Inflammatory macrophage treated with lipopolysaccharide for 4 hours (primary cell): ENCODE measurements at places on chromosomes 4 and X.
A peak's percentile ranks its signal among the peaks of the same experiment; 100 is the strongest.

DNA sequence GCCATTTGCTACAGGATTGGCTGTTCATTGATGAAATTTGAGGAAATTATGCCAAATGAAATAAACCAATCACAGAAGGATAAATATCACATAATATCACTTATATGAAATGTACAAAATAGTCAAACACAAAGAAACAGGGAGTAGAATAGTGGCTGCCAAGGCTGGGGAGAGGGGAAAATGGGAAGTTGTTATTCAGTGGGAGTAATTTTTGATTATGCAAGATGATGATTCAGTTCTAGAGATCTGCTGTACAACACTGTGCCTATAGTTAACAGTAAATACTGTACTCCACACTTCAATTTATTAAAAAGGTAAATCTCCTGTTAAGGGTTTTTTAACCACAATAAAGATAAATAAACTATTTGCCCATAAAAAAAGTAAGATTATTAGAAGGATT is 101.1 kb downstream of the TMA16 start:
- peak; percentile 83 for DNase-seq

DNA sequence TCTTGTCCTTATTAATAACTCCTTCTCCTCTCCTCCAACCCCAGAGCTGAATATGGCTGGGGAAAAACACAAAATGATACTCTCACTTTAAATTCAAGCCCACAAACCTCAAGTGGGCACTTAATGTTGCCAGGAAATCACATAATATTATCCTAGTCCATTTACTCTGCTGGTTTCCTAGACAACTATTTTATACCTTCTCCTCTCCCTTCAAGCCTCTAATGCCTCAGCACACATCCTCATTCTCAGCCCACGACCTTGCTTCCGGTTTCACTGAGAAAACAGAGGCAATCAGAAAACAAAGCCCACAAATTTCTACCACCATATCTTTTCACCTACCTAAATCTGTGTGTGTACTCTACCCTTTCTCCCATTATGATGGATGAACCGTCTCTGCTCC is 12.1 kb upstream of the CLCN5 start:
- peak; percentile 32 for DNase-seq

DNA sequence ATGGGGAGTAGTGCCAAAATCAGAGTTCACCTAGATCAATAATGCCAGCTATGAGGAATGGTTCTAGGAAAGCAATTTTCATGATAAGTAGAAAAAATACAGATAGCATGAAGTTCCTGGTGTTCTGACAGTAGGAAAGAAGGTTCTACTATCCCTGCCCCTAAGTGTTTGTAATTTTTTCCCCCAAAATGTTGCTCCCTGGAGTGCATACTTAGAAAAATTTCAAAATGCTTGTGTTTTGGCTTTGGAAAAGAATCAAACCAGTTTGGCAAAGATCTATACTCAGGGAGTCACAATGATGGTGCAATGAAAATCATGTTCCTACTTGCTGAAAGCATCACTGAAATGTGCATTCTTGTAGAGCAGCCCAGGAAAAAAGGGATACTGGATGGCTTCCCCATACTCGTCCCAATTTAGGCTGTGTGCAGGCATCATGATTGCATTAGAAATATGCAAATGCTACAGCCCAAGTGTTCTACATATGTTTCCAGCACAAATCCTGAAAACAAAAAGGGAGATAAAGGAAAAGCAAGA is 74.7 kb downstream of the LPAR4 start:
- DNase-seq, result no peak

GRCh38 chrX:55867181-55867651 is 149.7 kb downstream of the RRAGB start:
- no peak for DNase-seq

GRCh38 chrX:15686818-15687685 is 22.4 kb upstream of the CLTRN start:
- DNase-seq, result peak; percentile 60

DNA sequence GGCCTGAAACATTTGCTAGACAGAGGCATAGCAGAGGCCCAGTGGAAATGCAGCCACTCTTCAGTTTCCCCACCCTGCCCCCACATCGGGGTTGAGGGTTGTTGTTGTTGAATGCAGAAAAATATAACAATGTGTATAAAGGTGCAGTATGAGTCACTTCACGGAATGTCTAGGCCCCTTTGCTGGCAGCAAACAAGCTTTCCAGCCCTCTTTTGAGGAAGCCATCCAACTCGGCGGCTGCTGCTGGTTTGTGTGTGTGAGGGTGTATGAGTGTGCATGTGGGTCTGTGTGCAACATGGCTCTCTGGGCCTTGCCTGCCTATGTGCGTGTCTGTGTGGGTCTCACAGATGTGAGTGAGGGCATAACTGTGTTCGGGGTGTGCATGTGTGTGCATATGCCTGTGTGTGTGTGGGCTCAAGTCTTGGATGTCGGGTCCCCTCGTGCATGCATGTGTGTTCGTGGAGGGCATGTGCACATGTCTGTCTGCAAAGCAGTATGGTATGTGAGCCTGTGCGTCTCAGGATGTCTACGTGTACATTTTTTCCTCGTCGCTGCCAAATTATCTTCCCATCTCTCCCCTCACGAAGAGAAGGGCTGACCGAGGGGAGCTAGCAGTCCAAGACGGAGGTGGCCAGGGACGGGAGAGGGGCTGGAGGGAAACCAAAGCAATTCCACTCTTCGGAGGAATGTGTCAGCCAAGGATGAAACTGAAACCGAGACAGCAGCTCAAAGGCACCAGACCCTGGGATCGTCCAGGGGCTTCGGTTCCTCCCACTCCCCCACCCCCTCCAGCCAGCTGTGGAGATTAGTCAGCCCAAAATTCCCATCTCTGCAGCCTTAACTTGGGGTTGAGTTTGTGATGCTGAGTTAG is 8.4 kb upstream of the ELF4 start:
- peak; percentile 55 for DNase-seq

DNA sequence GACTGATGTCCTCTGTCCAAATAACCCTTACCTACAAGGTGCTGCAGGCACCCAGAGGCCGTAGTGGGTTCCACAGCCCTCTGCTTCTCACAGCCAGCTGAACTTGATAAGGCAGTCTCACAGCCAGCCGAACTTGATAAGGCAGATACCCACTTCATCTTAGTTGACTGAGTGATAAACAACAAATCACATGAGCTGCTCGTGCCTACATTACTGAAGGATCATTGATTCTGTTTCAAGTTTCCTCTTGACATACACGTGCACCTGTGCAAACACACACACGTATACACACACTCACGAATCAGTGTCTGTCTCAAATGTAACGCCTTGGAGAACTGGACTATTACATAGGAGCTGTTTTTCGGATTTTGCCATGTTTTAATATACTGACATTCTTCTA is 276.3 kb downstream of the DCTD start:
- DNase-seq, result no peak

- no peak for DNase-seq
Measured at GRCh38 chrX:134457708-134458107, 2.3 kb upstream of the HPRT1 start.
